ENCODE measurements at places on chromosomes 2 and 18.

DNA sequence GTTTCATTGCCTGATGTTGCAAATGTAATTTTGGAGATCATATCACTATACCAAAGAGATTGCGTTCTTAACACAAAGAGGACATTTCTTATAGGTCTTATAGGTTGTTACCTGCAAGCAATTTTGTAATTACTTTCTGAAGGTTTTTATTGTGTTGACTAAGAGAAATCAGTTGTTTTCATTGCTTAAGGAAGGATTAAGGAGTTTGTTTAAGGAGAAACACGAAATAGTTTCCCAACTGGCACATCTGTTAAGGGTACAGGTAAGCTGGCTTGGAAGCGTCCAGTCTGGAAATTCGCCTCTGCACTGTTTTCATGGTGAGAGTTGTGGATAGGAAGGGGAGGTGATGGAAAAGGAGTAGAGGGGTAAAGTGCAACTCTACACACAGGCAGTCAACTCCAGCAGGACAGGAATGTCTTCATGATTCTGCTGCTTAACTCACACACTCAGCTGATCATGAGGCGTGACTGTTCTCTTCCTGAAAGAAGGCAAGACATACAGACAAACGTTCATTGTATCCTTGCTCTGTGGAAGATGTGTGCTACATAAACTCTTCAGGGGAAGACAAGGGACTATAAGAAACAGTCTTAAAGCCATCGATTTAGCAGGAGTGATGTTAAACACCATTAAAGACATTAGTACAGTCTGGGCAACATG is 61.4 kb upstream of the ACSL3 start:
- no peak for DNase-seq

- DNase-seq: no peak
These were observed 117.6 kb downstream of the ZNF407 start for GRCh38 chr18:74715306-74715705.

DNA sequence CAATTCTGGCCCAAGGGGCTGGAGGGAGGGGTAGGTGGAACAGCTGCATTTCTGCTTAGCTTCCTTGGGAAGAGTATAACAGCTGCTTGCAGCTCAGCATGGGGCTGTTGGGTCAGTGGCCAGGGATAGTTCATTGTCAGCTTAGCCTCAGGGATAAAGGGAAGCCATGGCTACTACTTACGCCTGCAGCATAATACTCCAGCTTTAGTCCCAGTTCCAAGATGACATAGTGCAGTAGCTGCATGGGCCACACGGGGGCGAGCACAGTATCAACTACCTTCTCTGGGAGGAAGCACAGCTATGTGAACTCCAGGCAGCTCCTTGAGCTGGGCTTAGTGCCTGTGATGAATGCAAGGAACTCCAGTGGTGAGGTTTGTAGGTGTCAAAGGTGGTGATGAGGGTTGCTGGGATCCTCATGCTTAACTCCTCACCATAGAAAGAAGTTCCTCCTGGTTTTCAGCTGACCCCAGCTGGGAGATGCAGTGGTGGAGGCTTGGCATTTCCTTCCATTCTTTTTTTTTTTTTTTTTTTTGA is 35.4 kb upstream of the RHOB start:
- peak; percentile 70 for DNase-seq

- peak; percentile 36 for DNase-seq
These were observed 5.8 kb upstream of the DGUOK start for GRCh38 chr2:73920577-73921545.

DNA sequence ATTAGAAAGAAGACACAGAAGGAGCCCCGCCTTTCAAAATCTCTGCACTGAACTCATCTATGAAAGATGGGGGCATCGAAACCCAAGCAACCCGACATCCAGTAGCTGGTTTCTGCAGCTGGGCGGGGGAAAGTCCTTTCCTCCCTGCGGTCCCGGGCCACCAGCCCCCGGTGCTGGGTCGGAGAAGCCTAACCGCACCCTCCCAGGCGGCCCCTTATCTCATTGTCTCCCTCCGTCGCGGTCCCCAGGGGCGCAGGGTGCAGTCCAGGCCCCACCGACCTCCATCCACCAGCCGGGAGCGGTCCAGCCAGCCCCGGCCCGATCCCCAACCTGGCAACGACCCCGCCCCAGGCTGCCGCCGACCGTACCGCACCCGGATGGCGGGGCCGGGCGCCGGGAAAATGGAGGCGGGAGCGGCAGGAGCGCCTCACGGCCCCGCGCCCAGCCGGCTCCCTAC is 452 bp downstream of the RAPH1 start:
- peak; percentile 36 for DNase-seq

Measured in CD4-positive, alpha-beta T cell treated with Interleukin-1 beta for 1 hour (primary cell).